Mesothelial cell of epicardium (in vitro differentiated cells): ENCODE measurements at places on chromosomes 13 and 19.

DNA sequence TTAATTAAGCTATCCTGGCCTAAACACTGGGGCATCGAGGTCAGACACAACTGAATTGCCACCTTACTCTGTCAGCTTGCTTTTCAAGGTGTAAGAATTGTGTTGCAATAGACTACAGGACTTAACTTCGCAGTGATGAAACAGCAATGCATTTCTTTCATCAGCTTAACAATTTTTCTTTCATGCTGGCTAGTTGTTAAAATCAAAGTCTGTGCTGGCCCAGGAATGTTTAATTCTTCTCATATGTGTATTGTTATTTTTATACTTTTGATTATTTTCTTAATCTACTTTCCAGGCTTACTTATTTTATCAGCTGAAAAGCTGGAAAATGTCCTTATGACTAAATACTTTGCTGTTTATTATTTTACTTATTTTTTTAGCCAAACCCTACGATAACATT lies 79.7 kb downstream of the EFNB2 start:
- no peak for DNase-seq
- no peaks in the 10 kb centered on the region for H3K27me3 ChIP-seq
- H3K36me3 ChIP-seq: no peaks in the 10 kb centered on the region
- no peaks in the 10 kb centered on the region for H3K4me1 ChIP-seq
- H3K27ac ChIP-seq: no peak overlapping the region
- H3K4me3 ChIP-seq: no peak overlapping the region

GRCh38 chr13:46778095-46778494 lies 18.9 kb downstream of the ESD start:
- DNase-seq: no peak
- H3K27ac ChIP-seq: peak overlapping the region; percentile 47
- peaks cover 8% of the 10 kb centered on the region for H3K4me1 ChIP-seq
- H3K4me3 ChIP-seq: no peak overlapping the region

DNA sequence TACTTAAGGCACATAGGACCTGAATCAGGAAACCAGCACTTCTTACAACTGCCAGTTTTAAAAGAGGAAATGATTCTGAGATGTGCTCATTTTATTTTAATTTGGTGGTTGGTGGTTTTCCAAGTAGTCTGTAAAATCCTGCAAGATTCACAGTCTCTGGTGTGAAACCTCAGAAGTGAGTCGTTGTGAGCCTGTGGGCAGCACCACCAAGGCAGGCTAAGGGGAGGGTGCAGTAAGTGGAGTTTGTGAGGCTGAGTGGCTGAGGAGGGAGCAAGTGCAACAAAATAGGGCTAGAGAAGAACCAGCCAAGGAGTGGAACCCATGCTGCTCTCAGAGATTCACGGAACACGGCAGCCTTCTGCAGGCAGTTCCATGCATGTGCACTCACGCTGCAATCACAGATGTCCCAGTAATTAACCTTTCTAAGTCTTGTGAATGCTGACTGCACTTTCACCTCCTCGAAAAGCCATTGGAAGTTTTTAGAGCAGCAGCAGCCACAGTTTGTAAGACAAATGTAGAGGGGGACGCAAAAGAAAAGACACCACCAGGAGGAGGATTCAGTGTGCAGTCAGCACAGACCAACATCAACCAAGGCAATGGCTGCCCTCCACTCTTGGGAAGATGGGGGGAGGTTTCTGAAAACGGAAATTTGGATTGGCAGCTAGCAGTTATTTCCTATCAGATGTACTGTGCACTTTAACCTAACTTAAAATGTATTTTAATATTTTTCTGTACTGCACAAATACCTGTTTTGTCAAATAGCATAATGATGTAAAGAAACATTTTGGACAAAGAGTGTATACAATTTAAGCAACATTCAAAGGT lies 44.9 kb downstream of the ESD start:
- H3K36me3 ChIP-seq: peaks cover 18% of the 10 kb centered on the region
- no peak overlapping the region for H3K4me3 ChIP-seq
- H3K27me3 ChIP-seq: no peaks in the 10 kb centered on the region
- DNase-seq: no peak
- H3K27ac ChIP-seq: no peak overlapping the region
- H3K4me1 ChIP-seq: no peaks in the 10 kb centered on the region

- H3K27me3 ChIP-seq: no peaks in the 10 kb centered on the region
- peaks cover 42% of the 10 kb centered on the region for H3K4me1 ChIP-seq
- DNase-seq: no peak
- H3K4me3 ChIP-seq: no peak overlapping the region
These were observed 44.5 kb upstream of the EPHX3 start for GRCh38 chr19:15276620-15277215.
